ENCODE measurements at places on chromosomes 11 and 22. TPM values are rescaled to one million over a fixed set of nuclear protein-coding genes. Genes with fewer than 3 reads are reported as not detected.

The CBLIF gene
- not detected for total RNA-seq

The ELFN2 gene
- total RNA-seq: 0.13 TPM

The APOA4 gene
- not detected for total RNA-seq

The CLP1 gene
- total RNA-seq: 11.4 TPM

The MYEOV gene
- 1.1 TPM for total RNA-seq

The OR52E8 gene
- not detected for total RNA-seq

The TALDO1 gene
- total RNA-seq: 244 TPM

The FADS1 gene
- 91.2 TPM for total RNA-seq

The PKDREJ gene
- 0.11 TPM for total RNA-seq

The SAA2 gene
- 0.13 TPM for total RNA-seq

The XKR3 gene
- total RNA-seq: not detected

The RBFOX2 gene
- total RNA-seq: 175 TPM

The NXPE4 gene
- not detected for total RNA-seq

The IL10RA gene
- total RNA-seq: 0.78 TPM

The MS4A1 gene
- not detected for total RNA-seq

Measured in articular chondrocyte of knee joint (primary cell).